ENCODE measurements at places on chromosomes 7 and 10. TPM values are rescaled to one million over a fixed set of nuclear protein-coding genes. Genes with fewer than 3 reads are reported as not detected.

Gene COX15
- 33.1 TPM for total RNA-seq

Gene ASIC3
- 3.7 TPM for total RNA-seq

Gene PTEN
- 101 TPM for total RNA-seq

- DNase-seq = no peak
These were observed 398.6 kb downstream of the GPAM start for GRCh38 chr10:111784946-111785465.

DNA sequence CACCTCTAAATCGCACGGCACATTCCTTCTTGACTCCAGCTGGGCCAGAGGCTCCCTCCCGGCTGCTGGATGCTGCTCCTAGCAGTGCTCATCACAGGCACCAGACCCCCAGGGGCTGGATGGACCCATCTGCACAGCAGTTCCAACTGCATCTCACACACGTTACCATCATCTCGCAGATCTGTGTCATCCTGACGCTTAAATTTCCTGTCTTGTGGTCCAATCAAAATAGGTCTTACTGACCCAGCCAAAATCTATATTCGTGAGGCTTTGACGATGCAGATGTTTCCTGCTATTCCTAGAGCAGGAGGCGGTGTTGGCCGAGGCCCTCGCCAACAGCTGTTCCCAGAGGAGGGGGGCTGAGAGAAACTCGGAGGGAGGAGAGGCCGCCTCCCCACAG is 108.0 kb downstream of the MKI67 start:
- no peak for DNase-seq

All from lower lobe of right lung (tissue), 2 donors.